ENCODE measurements at places on chromosomes 1 and 21.

DNA sequence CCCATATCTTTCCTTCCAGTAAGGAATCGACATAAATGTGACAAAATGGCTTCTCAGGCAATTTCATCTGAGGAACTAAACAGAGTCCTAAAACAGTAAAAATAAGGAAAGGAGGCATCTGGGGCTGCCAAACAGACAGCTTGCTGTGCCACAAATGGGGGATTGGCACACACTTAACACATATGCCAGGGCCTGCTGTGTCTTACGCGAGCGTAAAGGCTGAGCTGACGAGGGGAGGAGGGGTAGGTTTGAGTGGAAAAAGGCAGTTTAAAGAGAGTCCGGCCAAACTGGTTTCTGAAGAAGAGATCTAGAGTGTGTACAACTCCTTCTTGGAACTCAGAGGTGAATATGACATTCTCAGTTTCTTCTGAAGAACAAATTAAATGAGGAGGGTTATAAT lies 244.1 kb upstream of the MAP1LC3C start:
- DNase-seq: peak; percentile 9

GRCh38 chr1:212749821-212750535 lies 41.6 kb downstream of the NSL1 start:
- no peak for DNase-seq

DNA sequence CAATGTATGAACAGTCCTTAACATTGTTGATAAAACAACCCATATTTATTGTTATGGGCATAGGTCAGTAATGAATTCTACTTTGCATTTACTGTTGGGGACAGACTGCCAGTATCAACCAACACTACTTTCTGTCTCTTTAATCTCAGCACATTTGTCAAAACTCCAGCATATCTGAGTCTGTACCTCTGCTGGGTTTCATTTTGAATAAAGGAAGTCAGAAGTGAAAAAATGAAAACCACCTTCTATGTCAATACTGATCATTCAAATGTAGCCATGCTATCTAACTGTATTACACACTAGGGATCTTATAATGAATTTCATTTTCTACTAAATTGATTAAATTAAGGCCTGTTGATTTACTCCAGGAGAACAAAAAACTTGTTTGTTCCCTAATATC lies 24.2 kb upstream of the CXADR start:
- DNase-seq: no peak

DNA sequence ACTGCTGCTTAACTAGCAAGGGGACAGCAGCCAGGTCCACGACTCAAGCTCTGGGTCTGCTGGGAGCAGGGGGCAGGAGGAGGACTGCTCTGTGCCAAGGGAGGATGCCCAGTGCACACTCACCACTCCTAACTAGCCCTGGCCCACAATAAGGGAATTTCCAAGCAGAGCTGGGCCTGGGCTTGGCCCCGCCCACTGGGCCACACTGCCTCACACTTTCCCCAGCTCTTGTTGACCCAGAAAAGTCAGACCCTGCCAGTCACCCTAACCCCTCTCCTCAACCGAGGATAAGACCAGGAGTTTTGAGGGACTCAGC lies 18.7 kb downstream of the SLC9A1 start:
- no peak for DNase-seq

DNA sequence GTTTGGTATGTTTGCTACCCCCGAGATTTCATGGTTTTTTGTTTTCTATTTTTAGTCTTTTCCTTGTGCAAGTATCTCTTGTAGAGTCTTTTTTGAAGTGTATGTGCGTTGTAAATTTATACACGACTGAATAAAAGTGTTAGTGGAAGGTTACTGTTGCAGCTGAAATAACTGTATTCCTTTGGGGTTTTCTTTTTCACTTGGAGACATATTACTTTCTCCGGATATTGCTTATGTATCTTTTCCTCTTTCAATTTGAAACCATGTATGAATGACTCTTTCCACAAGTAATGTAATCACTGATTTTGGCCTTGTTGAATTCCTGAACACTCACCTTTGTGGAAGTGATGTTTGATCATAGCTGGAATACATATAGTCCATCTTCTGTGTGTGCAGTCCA lies 956 bp downstream of the URB2 start:
- DNase-seq: no peak

- no peak for DNase-seq
Measured at GRCh38 chr1:92980732-92981647, 19.7 kb upstream of the DIPK1A start.

GRCh38 chr1:237671262-237671661 lies 219.5 kb downstream of the ZP4 start:
- no peak for DNase-seq

DNA sequence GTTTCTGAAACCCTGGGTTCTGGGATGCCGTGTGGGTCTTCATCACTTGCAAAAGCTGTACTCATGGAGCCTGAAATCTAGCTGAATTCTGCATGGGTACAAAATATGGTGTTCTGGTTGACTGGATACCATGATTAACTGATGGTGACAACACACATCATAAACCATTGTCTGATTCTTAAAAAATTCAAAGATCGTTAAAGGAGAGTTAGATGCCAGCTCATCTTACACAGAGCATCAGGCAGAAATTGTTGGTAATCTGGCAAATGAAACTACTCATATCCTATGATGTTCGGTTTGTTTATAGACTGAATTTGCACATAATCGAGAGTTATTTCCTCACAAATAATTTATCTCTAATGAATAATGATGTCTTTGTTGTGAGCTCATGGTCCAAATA lies 218.1 kb upstream of the PKN2 start:
- DNase-seq: no peak

GRCh38 chr1:203112475-203112874 lies 15.1 kb upstream of the ADORA1 start:
- DNase-seq: no peak

- no peak for DNase-seq
Measured at GRCh38 chr1:206538901-206539640, 31.7 kb downstream of the RASSF5 start.

DNA sequence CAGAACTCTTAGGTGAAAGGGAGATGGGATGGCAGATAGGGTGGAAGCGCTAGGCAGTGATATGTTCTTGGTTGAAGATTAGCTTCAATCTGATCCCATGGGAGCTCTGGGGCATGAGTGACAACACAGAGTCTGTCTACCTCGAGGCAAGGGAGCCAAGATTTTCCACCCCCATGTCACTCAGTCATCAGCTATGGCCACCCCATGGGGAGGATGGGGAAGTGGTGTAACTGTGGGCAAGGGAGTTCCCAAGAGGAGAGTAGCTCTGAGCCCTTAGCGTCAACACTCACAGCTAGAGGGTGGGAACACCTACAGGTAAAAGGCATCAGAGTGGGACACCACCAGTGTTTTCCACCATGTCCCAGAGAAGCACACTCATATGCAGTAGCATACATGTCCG lies 30.3 kb upstream of the C1QA start:
- DNase-seq: no peak

GRCh38 chr1:106554294-106554693 lies 502.2 kb upstream of the PRMT6 start:
- DNase-seq: no peak

- no peak for DNase-seq
Measured at GRCh38 chr1:162389021-162389818, 7.7 kb downstream of the C1orf226 start.

- DNase-seq: no peak
Measured at GRCh38 chr1:197862221-197862620, 40.2 kb upstream of the C1orf53 start.
